ENCODE measurements at places on chromosomes 12 and 14.
A peak's percentile ranks its signal among the peaks of the same experiment; 100 is the strongest.

DNA sequence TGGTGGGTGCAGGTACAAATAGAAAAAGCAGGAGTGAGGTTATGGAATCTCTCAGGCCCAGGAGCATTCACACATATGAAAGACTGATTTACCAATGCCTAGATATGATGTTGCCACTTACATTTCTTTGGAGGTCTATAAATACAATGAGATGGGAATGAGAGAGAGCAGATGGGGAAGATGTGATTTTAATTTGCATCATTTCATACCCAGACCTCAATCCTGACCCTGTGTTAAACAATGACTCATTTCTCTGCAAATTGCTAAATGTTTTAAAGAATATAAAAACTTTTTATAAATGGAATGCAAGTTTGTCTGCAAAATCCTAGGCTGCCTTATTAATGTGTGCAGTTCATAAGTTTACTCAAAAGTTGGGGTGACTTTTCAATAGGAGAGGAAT lies 38.6 kb upstream of the GNG2 start:
- DNase-seq, result no peak

DNA sequence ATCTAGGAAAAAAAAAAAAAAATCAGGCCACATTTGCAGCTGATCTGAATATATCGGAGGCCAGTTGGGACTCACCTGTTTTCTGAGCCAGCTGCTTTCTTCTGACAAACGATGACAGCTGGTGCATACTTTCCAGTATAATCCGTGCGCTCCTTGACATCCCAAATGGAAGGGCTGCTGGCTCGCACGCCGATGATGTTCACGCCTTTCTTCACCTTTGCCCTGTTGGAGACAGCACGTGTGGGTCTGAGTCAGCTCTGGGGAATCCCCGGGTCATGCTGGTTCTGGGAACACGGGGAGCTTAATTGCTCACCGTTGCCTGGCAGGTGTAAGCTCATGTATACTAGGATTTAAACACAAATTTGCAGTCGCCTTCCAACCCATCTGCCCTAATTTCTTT lies 372.8 kb downstream of the TMEM132D start:
- no peak for DNase-seq

GRCh38 chr14:106343626-106344025 lies 817.2 kb downstream of the TMEM121 start:
- DNase-seq, result no peak

DNA sequence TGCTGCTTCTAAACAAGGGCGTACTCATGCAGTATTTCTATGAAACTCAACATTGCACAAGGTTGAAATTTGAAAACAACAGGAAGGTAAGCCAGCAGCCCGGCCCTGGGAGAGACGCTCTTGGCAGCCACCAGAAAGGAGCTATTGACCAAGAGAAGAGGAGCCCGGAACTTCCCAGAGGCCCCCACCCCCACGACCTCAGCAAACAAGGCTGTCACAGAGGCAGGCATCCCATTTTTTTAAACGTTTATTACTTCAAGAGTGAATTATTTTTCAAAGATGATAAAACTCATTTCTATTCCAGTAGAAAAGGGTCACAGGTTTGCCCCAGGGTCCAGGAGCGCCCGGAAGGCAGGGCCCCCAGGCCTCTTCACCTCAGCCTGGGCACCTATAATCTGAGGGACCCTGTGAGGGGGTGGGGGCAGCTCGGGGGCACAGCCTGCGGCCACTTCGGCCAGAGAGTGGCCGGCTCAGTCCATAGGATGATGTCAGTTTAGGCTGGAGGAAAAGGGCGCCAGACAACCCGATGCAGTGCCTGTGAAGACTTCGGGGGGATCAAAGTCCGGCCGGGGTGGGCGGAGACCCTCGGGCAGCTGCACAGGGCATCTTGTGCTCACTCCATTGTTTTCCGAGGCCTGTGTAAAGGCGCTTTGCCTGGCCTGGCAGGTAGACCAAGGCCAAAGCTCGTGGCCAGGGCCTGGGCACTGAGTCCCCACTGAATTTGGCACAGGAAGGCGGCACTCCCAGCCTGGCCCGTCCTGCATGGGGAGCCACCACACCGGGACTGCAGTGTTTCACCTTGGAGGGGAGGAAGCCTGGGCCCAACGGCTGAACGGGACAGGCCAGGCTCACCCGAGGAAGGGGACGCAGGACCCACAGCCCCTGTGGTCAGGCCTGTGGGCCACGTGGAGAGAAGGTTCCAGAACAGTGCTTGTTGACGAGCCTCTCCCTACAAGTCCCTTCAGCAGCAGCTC lies 86.0 kb downstream of the SCARB1 start:
- no peak for DNase-seq

- no peak for DNase-seq
Observed at GRCh38 chr14:89302396-89302950, 114.6 kb downstream of the FOXN3 start.

DNA sequence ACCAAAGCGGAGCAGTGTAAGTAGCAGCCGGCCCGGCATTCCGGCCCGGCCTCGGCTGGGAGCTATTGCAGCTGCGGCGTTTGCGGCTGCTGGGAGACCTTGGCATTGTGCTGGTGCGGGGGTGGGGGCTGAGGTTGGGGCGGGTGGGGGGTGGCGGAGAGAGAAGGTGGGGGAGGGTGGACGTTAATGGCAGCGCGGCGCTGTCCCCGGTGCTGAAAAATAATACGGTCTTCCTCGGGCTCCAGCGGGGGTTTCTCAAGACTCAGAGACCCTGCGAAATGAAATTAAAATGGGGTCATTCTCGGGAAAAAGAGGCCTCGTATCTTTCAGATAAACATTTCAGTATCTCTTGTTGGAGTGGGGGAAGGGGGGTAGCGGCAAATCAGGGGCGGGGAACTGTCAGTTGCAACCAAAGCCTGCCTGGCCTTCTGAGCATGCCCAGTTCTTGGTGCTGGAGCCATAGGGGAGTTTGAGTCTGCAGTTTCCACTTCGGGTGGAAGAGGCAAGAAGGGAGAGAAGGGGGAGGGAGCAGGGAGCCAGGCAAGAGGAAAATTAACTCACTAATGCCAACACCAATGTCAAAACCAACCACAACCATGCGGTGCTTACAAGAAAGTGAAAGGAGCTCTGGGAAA lies 414 bp downstream of the UNC79 start:
- peak; percentile 6 for DNase-seq

DNA sequence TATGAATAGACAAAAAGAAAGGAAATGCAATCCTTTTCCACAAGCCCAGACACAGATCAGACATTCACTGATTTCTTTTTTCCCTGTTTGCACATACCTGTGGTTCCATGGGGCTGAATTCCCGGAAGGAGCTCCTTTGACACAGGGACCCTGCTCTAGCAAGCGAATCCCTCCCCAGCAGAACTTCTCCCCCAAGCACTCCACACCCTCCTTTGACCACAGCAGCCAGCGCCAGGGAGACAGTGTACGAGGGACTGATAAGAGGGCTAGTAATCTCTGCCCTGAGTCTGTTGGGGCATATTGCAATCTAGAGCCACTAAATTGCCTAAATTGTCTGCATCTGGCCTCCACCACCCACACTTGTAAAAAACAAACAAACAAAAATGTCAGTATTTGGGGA lies 83.4 kb upstream of the NTF3 start:
- no peak for DNase-seq

DNA sequence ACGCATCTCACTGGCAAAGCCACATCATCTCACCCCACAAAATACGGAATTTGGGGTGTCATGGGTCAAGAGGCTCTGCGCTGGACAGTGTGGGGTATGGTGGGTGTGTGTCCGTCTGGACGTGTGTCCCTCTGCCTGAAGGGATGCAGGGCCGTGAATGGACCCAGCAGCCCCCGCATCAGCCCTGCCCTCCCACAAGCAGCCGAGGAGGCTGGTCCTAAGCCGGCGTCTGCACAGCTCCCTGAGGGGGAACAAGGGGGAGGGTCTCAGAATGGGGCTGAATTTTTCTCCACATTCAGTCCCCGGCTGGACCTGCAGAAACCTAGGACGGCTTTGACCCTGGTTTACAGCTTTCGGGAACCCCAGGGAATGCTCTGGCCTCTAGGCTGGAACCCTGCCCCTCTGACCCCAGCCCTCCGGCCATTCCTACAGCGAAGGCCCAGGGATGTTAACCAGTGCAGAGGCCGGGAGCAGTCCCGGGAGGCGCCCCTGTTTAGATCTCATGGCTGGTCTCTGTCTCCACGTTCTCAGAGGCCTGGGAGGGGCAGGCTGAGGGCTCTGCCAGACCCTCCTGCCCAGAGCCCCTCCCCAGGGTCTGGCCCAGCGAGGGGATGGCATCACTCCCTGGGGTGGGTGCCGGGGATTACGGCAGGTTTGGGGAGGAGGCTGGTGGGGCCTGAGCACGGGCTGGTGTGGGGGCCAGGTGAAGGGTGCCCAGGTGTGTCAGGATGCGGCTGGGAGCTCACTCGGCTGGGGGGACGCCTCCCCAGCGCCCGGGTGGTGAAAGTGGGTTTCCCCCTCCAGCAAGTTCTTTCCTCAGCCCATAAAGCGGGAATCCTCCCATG lies 156.5 kb upstream of the C14orf180 start:
- no peak for DNase-seq

DNA sequence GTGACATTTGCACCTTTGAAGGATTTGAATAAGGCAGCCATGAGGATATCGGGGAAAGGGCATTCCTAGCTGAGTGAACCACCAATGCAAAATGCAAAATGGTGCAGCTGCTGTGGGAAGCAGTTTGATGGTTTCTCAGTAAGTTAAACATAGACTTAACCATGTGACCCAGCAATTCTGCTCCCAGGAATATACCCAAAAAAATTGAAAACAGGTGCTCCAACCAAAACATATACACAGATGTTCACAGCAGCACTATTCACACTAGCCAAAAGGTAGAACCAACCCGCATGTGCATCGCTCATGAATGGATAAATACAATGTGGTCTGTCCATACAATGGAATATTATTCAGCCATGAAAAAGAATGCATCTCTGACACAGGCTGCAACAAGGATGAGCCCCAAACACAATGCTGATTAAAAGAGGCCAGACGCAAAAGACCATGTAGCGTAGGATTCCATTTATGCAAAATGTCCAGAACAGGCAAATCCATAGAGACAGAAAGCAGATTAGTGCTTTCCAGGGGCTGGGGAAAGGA lies 215.0 kb upstream of the MYL2 start:
- DNase-seq, result no peak

DNA sequence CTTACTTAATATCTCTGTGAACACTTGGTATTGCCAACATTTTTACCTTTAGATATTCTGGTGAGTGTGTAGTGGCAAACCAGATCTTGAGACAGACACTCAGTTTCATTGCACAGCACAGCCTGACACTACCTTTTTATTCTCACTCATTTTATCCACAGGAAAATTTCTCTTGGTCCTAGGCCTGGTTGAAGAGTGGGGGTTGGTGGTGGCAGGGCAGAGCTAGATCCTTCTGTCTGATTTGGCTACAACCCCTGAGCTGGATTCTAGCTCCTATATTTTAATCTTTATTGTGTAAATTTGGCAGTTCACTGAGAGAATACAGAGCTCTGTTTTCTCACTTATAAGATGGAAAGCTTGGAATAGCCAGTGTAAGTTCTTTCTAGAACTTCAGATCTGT lies 396.9 kb downstream of the LRIG3 start:
- DNase-seq, result no peak

DNA sequence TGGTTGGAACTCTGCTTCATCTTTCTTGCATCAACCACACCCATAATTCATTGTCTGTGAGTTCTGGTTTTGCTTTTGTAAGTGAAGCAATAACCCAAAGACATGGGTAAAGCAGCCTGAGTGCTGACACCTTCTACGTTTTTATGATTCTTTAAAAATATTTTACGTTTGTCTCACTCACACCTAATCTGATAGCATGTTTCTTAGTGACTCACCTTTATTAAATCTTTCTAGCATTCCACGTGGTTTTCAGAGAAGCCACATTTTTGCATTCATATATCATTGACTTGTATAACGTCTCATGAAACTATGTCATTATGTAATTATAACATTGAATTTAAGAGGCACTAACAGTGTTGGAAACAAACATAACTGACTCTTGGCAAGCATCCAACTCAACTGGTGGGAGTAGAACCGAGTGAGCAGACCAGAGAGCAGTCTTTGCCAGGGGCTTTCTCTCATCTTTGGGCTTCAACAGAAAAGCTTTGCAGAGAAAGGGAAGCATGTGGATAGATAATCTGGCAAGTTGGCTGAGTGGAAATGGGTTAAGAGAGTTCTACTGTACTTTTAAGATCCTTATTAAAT lies 118.8 kb downstream of the TPH2 start:
- peak; percentile 50 for DNase-seq

DNA sequence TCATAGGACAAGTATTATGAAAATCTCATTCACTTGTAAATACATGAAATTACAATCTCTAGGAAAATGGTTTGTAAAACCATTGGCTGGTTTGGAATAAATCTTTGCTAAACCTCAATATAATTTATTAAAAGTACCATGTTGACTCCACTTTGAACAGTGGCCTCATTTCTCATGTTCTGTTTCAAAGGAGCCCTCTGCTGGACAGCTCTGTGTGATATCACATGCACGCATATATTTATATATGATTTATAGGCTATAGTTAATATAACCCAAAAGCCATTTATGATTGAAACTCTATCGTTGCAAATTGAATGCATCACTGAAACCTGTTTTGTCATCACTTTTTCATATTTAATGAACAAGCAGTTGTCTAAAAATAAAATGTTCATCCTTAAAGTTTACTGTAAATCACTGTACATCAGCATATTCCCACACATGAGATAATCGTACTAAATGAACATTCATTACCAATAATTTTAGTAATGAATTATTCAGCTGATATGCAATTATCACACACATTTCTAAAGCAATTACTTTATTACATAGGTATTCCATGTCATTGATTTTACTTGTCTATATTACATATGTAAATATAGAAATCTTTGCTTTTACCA lies 493.8 kb downstream of the NPAS3 start:
- DNase-seq, result peak; percentile 22

- peak; percentile 33 for DNase-seq
Observed at GRCh38 chr12:85688837-85689236, 147.4 kb downstream of the RASSF9 start.

- DNase-seq, result no peak
Observed at GRCh38 chr14:56183631-56184157, 65.5 kb downstream of the PELI2 start.

- DNase-seq, result no peak
Observed at GRCh38 chr12:95963096-95963495, 20.0 kb downstream of the AMDHD1 start.

DNA sequence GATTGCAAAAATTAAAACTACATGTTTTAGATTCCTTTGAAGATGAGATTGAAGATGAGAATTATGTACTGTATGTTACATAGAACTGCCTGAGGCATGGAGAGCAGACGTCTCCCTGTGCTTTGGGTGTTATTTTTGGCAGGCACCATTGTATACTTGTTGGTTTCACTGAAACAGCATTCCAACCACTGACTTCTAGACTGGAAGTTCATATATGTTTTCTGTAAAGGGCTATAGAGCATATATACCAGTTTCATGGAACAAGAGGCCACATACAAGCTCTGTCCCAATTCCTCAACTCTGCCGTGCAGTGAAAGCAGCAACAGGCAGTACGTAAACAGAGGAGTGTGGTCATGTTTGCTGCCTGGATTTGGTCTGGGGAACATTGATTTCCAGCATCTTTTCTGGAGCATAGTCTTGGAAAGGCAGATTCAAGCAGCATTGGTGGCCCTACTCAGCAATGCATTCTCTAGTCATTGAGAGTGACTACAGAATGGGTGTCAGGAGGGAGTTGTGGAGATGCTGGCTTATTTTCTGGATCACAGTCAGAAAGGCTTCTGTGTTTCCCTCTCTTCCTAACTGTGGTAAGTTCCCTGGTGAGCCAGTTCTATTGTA lies 57.6 kb upstream of the CNTN1 start:
- DNase-seq, result no peak

GRCh38 chr12:112792743-112793142 lies 1.2 kb downstream of the RPH3A start:
- DNase-seq, result no peak

- no peak for DNase-seq
Observed at GRCh38 chr14:75340921-75341320, 62.3 kb downstream of the FOS start.

GRCh38 chr14:96098309-96098998 lies 59.3 kb downstream of the C14orf132 start:
- DNase-seq, result no peak

Measured in astrocyte (in vitro differentiated cells and primary cell).